ENCODE measurements at places on chromosomes 11 and 22. TPM values are rescaled to one million over a fixed set of nuclear protein-coding genes. Genes with fewer than 3 reads are reported as not detected.

GRCh38 chr11:97110376-97110775, 720.6 kb downstream of the JRKL start:
- no peak for DNase-seq
- no peaks in the 10 kb centered on the region for H3K27me3 ChIP-seq
- no peak overlapping the region for H3K4me3 ChIP-seq
- H3K36me3 ChIP-seq: no peaks in the 10 kb centered on the region
- no peak overlapping the region for H3K27ac ChIP-seq

- peaks cover 36% of the 10 kb centered on the region for H3K36me3 ChIP-seq
- peaks cover 8% of the 10 kb centered on the region for H3K4me1 ChIP-seq
- H3K4me3 ChIP-seq: no peak overlapping the region
- peak; percentile 60 for DNase-seq
- no peaks in the 10 kb centered on the region for H3K27me3 ChIP-seq
Measured at GRCh38 chr11:78251083-78251775, 62.5 kb downstream of the USP35 start.

DNA sequence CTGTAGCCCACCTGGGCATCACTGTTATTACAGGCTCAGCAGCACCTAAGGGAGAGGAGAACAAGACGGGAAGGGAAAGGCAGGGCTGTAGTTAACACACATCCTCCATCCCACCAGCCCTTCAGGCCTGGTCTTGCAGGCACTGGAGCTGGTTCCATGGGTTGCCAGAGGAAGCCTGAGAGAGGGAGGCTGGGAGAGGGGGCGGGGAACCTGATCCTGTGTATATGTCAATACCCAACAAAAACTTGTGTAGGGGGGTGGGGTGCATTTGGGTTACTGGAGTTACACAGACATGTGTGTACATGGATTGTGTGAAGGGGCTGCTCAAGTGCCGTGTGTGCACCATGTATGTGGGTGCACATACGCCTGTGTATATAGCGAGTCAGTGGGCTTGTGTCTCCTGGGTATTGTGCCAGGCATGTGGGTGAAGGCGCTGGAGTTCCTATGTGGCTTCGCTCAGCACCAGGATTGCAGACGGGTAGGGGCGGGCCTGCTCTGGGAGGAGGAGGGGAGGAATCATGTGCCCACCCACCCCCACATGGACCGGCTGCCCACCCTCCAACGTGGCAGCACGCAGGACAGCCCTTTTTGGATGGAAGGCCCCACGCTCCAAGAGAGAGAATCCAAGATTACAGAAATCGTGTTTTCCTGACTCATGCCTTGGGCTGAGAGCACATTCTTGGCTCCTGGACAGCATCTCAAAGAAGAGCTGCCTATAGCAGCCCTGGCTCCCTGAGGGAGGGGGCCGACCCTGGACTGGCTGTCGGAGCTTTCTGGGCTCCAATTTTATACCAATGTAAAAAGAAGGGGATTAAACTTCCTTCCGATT, 4.2 kb upstream of the SERPINH1 start:
- H3K27ac ChIP-seq: peak overlapping the region; percentile 99
- peaks cover 32% of the 10 kb centered on the region for H3K4me1 ChIP-seq
- no peaks in the 10 kb centered on the region for H3K27me3 ChIP-seq
- no peak overlapping the region for H3K4me3 ChIP-seq
- H3K36me3 ChIP-seq: no peaks in the 10 kb centered on the region

GRCh38 chr11:112315861-112316739, 55.4 kb upstream of the PLET1 start:
- H3K4me3 ChIP-seq: no peak overlapping the region
- no peaks in the 10 kb centered on the region for H3K36me3 ChIP-seq
- DNase-seq: no peak
- peaks cover 20% of the 10 kb centered on the region for H3K4me1 ChIP-seq

- H3K4me3 ChIP-seq: no peak overlapping the region
- H3K4me1 ChIP-seq: peaks cover 27% of the 10 kb centered on the region
- DNase-seq: no peak
- no peak overlapping the region for H3K27ac ChIP-seq
- no peaks in the 10 kb centered on the region for H3K27me3 ChIP-seq
Measured at GRCh38 chr22:29300467-29300806, 6.0 kb upstream of the GAS2L1 start.

DNA sequence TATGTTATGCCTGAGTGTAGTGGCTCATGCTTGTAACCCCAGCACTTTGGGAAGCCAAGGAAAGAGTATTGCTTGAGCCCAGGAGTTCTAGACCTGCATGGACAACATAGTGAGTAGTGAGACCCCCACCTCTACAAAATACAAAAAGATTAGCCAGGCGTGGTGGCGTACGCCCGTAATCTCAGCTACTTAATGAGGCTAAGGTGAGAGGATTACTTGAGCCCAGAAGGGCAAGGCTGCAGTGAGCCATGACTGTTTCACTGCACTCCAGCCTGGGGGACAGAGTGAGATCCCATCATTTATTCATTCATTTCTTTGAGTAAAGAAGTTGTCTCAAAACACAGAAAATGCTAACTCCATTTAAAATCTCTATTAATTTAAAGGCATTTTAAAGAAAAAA, 1061.6 kb downstream of the JRKL start:
- no peak overlapping the region for H3K4me3 ChIP-seq
- DNase-seq: no peak
- H3K27ac ChIP-seq: no peak overlapping the region
- H3K4me1 ChIP-seq: no peaks in the 10 kb centered on the region
- no peaks in the 10 kb centered on the region for H3K27me3 ChIP-seq

The BACE1-AS gene
- total RNA-seq: 1.8 TPM

The PARVG gene
- 21.1 TPM for total RNA-seq

The MUC2 gene
- total RNA-seq: 0.45 TPM
